ENCODE measurements at places on chromosomes 12 and 14.

GRCh38 chr14:60508707-60509437 lies at the start of gene SIX6:
SIX6 (plus strand) TSS chr14:60509146; CDS start chr14:60509399, 253 bp downstream.
- DNase-seq: no peak

- DNase-seq: peak; percentile 30
These were observed 72.4 kb downstream of the IQSEC3 start for GRCh38 chr12:138898-139534.

DNA sequence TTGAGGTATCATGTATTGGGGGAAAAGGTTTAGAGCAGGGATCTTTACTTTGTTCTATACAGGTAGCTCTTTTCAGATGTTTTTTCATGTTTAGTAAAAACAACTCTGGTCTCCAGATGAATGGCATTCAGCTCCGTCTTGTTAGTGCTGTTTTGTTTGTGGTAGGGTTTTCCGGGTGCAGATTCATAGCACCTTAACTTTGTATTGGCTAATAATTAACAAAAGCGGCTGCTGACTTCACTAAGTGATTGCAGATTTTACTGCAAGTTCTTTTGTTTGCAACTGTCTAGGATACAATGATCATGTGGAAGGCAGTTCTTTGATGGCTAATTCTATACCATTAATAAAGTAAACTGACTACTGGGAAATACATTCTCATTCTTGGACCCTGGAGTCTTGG lies 32.2 kb upstream of the BHLHE41 start:
- no peak for DNase-seq

- no peak for DNase-seq
These were observed 5.9 kb upstream of the KRT1 start for GRCh38 chr12:52686063-52686462.

GRCh38 chr14:71448431-71449315 lies 483.6 kb upstream of the RGS6 start:
- DNase-seq: no peak

GRCh38 chr12:102427543-102427941 lies 52.8 kb downstream of the IGF1 start:
- DNase-seq: no peak

- DNase-seq: no peak
These were observed 1222.1 kb upstream of the TMEM132C start for GRCh38 chr12:127044836-127045235.

DNA sequence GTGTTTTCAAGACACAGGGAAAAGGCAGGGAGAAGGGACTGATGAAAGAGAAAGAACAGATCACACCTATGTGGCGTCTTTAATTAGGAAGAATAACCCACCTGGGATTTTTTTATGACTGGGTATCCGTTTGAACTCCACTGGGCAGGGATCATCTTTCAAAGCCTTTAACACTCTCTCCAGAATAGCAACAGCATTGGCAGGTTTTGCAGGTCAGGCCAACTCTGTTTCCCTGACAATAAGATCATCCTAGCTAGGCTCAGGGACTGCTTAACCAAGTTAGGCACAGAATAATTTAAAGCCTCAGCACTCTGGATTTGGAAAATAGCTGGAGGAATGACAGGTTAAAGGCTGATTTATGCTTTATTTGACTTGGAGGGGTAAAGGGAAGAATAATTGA lies 117.6 kb downstream of the SUDS3 start:
- no peak for DNase-seq

- no peak for DNase-seq
These were observed 24.8 kb downstream of the KLC1 start for GRCh38 chr14:103653805-103654204.

DNA sequence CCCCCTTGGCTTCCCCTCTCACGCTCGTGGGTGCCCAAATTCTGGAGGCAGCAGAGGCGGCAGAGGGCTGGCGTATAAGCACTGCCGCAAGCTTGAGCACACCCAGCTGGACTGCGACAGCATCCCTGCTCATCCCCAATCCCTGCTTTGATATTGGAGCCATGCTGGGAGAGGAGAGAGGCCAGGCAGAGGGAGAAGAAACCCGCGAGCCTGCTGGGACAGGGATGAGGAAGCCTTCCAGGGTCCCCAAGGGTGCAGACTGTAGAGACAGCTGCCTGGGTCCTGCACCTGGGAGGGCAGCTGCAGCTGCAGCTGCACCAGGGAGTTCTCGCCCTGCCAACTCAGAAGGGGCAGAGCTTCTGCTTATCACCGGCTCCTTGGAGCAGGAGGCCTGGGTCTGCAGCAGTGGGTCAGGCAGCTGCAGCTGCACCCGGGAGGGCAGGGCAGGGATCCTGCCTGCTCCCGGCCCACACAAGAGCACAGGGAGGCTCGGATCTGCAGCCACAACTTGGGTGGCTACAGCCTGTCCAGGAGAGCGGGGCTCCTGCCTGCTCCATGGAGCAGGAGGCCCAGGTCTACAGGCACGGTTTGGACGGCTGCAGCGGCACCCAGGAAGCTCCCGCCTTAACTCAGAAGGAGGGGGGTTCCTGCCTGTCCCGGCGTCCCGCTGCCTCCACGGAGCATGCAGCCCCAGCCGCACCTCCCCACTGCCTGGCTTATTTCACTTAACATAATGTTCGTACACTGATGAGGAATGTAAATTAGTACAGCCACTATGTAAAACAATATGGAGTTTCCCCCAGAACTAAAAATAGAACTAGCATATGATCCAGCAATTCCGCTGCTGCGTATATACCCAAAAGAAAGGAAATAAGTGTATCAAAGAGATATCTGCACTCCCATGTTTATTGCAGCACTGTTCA lies 60.4 kb upstream of the SGPP1 start:
- no peak for DNase-seq

DNA sequence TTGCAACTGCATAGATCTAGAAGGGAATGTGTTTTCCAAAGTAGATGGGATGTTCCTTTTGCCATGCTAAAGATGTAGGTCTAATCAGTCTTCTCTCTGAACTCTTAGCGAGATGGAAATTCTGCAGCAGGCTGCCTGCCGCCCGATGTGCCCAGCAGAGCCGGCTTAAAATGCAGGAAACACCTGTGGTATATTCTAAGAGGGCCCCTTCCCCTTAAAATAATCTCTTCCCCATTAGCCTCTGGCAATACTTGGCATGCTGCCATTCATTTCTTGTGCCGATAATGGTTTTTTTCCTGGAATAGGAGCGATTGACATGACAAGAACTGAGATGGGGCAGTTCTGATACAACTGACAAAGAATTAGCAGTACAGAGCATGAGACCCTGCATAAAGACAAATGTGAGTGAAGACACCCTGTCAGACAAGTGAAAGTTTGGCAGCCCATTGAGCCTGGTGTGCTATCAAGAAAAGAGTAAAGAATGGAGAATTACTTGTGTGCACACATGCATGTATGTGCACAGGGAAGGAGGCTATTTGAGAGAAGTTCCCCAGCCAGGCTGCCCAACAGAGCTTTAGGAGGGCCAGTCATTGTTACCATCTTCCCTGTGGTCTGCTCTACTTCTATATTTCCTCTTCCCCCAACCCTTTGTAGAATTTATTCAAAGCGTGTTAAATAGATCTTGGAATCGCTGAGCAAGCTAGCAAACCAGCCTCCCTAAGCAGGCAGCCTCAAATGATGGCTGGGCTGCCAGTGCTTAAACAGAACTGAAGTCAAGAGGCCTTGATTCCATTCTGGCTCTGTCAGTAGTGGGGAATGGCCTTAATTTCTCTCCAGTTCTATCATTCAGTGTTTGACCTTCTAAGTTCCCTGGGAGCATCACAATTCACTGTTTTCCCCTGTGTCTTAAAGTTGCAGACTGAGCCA lies 29.6 kb upstream of the NTF3 start:
- DNase-seq: no peak

DNA sequence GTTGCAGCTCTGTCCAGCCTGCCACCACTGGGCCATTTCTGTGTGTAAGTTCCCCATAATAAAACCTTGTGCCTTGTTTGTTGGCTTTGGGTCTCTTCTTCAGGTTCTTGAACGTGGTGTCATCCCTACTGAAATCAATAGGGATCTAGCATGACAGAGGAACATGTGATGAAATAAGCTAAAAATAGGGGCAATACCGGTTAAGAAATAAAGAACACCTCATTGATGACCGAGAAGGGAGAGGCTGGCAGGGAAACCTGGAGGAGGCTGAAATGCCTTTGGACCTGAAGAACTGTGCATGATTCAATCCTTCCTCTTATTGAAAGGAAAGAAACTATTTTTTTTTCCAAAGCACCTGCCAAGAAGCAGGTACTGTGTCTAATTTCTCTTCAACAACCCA lies 172.3 kb downstream of the PPM1H start:
- no peak for DNase-seq

DNA sequence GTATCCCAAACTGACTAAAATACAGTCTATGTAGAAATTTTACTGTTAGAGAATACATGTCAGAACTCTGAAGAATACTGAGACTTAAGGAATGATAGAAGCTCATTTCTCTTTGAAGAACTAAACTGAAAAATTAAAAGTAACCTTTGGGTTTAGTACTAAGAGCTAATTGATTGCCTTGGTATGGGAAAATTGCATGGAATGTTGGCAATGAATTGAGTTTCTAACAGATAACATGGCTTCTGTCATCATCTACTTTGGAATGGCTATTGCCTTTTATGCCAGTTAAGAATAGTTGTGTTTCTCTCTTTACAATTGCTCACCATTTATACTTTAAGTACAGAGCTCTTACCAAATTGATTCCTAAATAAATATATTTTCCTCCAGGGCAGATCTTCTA lies 308.8 kb upstream of the SYT1 start:
- no peak for DNase-seq

DNA sequence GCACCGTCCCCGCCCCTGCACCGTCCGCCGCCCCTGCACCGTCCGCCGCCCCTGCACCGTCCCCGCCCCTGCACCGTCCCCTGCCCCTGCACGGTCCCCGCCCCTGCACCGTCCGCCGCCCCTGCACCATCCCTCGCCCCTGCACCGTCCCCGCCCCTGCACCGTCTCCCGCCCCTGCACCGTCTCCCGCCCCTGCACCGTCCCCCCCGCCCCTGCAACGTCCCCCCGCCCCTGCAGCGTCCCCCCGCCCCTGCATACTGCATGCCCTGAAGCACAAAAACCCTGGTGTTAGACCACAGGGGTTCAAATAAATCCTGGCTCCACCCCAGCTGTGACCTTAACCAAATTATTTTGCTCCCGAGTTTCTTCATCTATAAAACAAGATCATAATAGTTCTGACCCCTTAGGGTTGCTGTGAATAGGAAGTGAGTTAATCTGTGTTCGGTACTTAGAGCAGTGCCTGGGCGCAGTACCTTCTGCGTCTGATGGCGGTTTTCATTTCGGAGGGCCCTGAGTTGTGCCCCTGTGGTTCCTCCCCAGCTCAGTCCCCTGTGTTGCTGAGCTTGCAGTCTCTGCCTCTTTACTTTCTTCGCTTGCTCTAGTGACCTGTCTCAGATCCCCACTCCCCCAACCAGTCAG lies 38.1 kb downstream of the ESRRB start:
- DNase-seq: no peak

DNA sequence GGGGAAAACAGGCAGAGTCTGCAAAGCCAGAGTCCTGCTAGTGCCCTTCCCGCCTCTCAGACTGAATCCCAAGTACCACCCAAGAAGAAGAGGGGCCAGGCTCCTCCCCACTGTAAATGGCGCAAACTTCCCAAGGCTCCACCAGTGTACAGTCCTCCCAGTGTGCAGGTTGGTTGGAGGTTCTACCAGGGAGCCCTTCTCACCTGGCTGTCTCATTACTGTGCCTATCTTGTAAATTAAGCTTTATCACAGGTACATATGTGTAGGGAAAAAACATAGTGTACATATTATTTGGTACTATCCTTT lies 189.7 kb downstream of the FSCB start:
- DNase-seq: no peak

GRCh38 chr12:6627616-6628015 lies 8.1 kb downstream of the LPAR5 start:
- DNase-seq: peak; percentile 67

GRCh38 chr12:6532051-6532926 lies 2.0 kb upstream of the GAPDH start:
- DNase-seq: peak; percentile 84

DNA sequence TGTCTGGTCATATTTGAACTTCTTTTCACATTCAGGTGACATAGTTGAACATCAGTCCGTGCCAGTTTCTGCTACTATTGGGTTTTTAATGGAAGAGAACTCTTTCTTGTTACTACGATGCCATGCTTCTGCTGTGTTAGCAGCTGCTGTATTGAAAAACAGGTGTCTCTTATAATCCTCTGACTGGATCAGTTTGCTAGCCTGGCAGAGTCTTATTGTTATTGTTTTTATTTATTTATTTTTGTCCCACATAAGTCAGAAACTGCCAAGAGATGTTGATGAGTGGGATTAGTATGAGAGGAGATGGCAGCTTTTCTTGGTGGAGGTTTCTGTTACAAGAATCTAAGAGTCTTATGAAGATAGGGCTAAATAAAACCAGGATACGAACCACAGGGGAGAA lies 14.6 kb downstream of the ETV6 start:
- DNase-seq: no peak

DNA sequence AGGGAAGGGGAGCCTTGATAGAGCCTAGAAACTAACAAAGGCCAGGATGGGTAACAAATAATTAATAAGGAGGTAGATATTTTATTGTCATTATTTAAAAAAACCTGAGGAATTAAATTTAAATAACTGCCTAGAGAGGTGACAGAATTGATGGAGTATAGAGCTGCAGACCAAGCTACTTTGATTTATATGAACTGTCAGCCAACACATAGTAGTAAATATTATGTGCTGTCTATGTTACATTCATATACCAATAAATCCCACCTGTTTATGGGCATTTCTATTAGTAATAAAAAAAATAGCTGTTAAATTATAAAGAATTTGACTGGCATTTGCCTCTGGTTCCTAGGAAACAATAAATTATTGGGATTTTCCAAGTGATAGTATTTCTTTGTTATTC lies 37.7 kb downstream of the TSPAN19 start:
- no peak for DNase-seq

GRCh38 chr12:109718390-109718789 lies 4.8 kb downstream of the FAM222A start:
- DNase-seq: no peak

GRCh38 chr12:132236930-132237771 lies 92.2 kb downstream of the GALNT9 start:
- DNase-seq: no peak

DNA sequence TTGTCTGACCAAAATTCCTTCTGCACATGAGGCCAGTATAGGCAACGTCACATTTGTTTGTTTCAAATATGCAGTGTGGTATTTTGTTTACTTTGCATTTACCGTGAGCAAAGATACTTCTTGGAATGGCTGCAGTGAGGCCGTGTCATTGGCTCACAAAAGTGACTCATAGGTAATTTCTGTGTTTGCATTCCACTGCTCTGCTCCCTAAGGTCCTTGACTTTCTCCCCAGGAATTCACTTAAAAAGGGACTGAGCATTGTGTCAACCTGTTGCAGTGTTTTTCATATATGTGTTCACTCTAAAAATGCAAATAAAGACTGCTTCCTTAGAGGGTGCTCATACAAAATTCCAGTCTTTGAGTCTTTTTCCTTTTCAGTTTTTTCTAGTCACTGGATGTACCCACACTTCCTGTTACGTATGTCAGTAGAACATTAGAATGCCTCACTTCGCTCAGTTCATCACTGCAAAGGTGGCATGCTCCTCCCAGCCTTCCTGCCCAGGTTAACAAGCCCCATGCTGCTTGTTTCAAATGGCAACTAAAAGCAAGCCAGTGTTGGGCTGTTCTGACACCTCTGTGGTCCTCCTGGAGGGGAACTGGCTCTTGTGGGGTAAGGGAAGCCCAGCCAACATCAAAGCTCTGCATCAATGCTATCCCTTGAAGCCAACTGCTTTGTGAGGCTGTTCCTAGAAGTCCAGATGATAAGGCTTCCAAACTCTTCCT lies 9.1 kb downstream of the C12orf76 start:
- DNase-seq: peak; percentile 60

- no peak for DNase-seq
These were observed 7.6 kb upstream of the STK38L start for GRCh38 chr12:27236498-27236897.

Data from activated naive CD4-positive, alpha-beta T cell treated with anti-CD3 and anti-CD28 coated beads, Interleukin-2, amount 10 ng/mL, durations not matched to agents 7 days and 5 days (primary cell).